ENCODE measurements at places on chromosomes 5 and 9.

- DNase-seq: no peak
These were observed 70.0 kb downstream of the MPDZ start for GRCh38 chr9:13209498-13209897.

GRCh38 chr9:132241840-132242620 lies 80.2 kb downstream of the NTNG2 start:
- no peak for DNase-seq

- no peak for DNase-seq
These were observed 6.9 kb upstream of the WDR5 start for GRCh38 chr9:134128727-134129679.

- no peak for DNase-seq
These were observed 1.6 kb downstream of the SPACA9 start for GRCh38 chr9:132880324-132880661.

GRCh38 chr5:38932854-38933408 lies 87.1 kb downstream of the OSMR start:
- no peak for DNase-seq

GRCh38 chr9:87729246-87729645 lies 3.3 kb downstream of the CTSL start:
- no peak for DNase-seq

GRCh38 chr5:161786686-161787085 lies 61.2 kb upstream of the GABRA1 start:
- DNase-seq: no peak

GRCh38 chr9:121353241-121354061 lies 16.6 kb downstream of the STOM start:
- DNase-seq: no peak

DNA sequence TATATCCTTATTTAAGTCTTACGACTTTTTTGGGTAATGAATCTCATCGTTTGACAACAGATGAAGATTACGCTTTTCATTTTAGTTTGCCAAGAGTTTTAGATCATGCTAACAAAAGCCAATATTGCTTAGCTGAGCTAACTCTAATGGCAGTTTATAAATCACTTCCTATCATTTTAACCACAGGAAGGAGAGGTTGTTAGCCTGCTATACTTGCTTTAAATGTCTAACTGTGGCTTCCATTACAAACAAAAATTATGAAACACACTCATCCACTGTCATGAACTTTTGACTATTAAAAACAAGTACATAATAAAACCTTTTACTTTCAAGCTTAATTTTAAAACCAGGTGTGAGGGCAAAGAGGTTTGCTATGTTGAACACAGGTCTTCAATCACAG lies 53.7 kb upstream of the ANKH start:
- no peak for DNase-seq
